ENCODE measurements at places on chromosomes 16 and 17. TPM values are rescaled to one million over a fixed set of nuclear protein-coding genes. Genes with fewer than 3 reads are reported as not detected.

GRCh38 chr17:33679595-33679994 lies 386.5 kb upstream of the ASIC2 start:
- DNase-seq = no peak

- no peak for DNase-seq
Measured at GRCh38 chr16:11383481-11384183, 38.4 kb downstream of the RMI2 start.

- no peak for DNase-seq
Measured at GRCh38 chr16:57823836-57824235, 21.5 kb upstream of the KIFC3 start.

GRCh38 chr16:89009343-89010209 lies 32.6 kb upstream of the CBFA2T3 start:
- DNase-seq = no peak

GRCh38 chr16:50520451-50521245 lies 27.5 kb upstream of the NKD1 start:
- no peak for DNase-seq

DNA sequence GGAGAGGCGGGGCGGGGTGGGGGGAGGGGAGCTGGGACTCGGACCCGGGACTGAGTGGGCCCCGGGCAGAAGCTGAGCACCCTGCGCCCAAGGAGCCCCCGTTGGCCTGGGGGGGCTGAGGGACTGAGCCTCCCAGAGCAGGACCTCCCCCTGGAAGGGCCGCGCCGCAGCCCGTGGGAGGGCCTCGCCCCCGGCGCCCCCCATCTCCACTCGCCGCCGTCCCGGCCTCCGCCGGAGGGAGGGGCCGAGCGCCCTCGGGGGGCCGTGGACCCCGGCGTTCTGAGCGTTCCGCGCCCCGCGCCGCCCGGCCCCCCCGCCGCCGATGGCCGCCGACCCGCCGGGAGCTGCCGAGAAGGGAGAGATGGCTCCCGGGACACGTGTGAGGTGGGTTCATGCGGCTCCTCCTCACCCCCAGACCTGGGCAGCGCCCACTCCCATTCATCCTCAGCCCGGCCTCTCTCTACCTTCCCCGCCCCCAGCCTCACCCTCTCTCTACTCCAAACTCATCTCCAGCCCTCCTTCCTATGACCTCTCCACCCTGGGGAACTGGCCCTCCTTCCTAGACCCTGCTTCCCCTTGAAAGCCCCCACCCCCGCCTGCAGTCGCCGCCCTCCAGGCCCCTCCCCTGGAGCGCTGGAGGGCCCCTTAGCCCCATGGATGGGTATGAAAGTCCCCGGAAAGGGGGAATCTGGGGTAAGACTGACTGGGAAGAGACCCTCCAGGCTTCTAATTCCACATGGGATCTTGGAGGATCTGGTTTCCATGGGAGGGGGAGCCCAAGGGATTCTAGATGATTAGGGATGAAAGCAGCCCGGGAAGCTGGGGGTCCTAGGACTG lies 922 bp downstream of the FBXL19 start:
- DNase-seq = no peak

DNA sequence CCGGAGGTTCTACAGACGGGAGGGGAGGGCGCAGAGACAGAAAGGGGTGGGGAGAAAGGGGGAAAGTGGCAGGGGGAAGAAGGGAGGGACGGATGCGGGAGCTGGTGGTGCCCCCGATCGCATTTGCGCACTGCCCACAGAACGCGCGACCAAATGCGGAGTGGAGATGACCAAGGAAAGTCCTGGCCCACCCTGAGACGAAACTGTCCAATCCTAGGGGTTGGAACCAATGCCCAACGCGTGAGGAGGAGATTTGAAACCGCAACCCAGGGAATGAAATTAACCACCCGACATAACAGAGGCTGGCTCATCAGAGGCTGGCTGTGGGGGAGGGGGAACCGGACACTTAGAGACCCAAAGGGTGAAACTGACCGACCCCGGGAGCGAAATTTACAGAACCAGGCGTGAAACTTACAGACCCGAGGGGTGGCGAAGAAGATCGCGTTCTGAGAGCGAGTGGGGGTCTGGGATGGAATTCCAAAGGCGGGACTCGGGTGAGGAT lies 1.4 kb downstream of the HES7 start:
- no peak for DNase-seq

GRCh38 chr16:2692948-2693651 lies 10.8 kb downstream of the KCTD5 start:
- peak; percentile 36 for DNase-seq

DNA sequence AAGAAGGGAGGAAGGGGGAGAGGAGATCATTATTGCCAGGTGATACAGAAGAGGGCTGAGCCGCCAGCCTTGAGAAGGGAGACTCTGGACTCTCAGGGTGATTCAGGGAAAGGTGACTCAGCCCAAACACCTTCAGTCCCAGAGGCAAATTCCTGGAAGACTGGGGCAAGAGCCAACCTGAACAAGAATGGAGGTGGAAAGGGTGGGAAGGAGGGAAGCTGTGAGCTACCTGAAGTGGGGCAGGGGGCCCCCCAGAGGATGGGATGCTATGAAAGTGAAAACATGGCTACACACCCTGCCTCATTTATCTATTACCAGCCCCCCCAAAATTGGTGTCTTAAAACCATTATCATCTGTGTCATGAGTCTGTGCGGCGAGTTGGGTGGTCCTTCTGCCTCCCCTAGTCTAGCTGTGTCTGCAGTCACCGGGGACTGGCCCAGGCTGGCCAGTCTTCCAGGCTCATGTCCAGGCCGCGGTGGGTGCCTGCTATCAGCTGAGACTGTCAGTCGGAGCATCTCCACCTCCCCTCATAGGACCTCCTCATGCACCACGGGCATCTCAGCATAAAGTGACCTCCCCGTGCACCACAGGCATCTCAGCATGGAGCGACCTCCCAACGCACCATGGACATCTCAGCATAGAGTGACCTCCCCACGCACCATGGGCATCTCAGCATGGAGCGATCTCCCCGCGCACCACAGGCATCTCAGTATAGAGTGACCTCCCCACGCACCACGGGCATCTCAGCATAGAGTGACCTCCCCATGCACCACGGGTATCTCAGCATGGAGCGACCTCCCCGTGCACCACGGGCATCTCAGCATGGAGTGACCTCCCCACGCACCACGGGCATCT lies 3.2 kb upstream of the SLC47A2 start:
- DNase-seq = no peak

DNA sequence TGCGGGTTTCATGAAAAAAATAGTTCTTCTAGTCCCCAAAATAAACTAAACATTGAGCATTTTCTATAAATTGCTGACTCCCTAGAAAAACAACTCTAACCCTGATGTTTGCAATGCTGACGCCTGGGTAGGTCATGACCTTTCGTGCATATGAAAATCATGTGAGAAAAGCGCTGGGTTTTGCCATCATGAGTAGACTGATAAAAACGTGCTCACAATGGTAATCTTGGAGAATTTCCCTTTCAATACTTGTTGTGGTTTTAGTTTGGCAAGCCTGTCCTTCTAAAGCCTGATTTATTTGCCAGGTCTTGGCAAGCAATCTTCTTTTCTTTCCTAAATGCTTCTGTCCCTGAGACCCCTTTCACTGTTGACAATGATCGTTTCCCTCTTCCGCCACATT lies 4.0 kb upstream of the CLEC10A start:
- DNase-seq = no peak

DNA sequence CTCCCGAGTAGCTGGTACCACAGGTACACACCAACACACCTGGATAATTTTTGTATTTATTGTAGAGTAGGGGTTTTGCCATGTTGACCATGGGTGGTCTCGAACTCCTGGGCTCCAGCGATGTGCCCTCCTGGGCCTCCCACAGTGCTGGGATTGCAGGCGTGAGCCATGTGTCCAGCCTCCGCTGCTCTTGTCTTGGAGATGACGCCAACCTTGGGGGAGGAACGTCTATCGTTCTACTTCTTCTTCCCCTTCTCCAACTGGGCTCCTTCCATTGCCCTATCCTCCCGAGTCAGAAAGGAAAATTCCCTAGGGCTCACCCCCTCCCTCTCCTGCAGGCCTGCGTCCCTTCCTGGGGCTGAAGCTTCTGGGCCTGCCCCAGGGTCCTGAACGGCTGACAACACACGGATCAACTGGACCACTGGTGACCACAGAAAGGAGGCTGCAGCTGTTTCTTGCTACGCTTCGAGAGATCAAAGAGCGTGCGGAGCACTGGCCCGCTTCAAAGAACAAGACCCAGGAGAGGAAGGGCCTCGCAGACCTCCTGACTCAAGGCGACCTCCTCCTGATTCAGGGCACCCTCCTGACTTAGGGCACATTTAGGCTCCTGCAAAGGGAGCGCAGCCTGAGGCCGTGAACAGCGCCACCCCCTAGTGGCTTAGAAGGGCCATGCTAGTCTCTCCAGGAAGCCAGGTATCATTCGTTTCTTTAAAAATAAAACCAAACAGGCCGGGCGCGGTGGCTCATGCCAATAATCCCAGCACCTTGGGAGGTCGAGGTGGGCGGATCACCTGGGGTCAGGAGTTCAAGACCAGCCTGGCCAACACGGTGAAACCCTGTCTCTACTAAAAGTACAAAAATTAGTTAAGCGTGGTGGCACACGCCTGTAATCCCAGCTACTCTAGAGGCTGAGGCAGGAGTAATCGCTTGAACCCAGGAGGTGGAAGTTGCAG lies 48.5 kb upstream of the HELZ start:
- no peak for DNase-seq

DNA sequence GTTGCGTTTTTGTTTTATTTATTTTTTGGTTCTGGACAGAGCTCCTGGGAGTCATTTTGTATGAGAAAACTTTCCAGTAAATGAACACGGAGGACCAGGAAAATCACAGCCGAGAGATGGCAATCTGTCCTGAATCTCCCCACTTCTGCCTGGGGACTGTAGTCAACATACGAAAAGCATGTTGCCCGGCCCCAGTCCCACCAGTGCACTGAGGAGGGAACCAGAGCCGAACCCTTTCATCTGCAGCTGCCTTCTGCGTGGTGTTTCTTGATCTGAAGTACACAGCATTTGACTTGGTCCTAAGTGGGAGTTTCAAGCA lies 18.9 kb downstream of the SNX11 start:
- DNase-seq = no peak

DNA sequence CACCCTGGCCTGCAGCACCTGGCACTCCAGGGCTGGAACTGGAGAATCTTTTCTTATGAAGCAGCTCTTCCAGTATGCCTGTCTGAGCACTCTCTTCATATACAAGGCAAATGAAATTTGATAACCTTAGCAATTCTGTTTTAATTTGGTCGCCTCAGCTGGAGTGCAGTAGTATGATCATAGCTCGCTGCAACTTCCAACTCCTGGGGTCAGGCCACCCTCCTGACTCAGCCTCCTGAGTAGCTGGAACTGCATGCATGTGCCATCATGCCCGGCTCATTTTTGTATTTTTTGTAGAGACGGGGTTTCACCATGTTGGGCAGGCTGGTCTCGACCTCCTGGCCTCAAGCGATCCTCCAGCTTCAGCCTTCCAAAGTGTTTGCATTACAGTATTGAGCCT lies 140.8 kb upstream of the CHMP6 start:
- no peak for DNase-seq

DNA sequence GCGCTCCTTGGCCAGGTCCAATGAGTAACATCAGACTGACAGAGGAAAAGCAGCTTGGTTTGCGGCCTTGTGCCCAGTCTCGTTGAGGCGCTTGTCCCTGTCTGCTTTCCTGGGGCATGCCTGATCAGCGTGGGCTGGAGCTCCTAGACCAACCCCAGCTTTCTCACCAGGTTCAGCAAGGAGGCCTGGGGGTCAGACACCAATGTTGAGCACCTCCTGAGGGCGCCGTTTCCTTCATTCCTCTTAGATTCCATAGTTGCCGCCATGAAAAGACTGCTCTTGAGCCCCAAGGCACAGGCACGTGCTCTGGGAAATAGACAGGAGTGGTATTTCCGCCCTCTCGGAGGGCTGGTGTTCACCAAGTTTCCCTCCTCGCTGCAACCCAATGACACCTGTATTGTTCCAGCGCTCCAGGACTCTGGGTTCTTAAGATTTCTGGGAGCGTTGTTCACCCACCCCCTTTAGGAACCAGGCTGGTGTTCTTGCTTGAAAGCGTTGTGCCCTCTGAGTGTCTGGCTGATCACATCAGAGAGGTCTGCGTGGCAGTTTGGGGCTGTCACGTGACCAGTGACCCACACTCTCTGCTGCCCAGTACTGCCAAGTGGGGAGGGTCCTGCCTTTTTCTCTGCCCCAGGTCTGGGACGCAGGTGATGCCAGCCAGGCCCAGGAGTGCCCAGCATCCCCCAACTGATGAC lies 18.0 kb downstream of the KCTD2 start:
- DNase-seq = no peak

- DNase-seq = no peak
Measured at GRCh38 chr17:37512442-37513068, 22.9 kb downstream of the DUSP14 start.

DNA sequence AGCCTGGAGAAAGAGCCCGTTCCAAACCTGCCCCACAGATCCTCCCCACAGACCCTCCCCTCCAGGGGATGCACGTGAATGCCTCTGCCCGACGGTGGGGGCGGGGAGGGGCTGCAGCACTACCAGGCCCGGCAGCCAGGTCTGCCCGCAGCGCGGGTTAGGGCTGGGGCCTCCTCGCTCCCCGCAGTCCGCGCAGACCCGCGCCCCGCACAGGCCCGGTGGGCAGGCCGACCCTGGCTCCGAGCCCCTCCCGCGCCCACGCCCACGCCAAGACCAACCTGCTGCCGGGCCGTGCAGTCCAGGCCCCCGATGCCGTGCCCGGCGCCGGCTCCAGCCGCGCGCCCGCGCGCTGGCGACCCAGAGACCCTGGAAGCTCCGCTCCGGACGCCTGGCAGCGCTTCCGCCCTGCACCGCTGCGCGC lies at the start of gene RPUSD1:
TSS of gene RPUSD1 (minus strand) at position 404 of the 421 bp plus-strand sequence. CDS start 644 bp downstream, outside the sequence.
- DNase-seq = no peak

DNA sequence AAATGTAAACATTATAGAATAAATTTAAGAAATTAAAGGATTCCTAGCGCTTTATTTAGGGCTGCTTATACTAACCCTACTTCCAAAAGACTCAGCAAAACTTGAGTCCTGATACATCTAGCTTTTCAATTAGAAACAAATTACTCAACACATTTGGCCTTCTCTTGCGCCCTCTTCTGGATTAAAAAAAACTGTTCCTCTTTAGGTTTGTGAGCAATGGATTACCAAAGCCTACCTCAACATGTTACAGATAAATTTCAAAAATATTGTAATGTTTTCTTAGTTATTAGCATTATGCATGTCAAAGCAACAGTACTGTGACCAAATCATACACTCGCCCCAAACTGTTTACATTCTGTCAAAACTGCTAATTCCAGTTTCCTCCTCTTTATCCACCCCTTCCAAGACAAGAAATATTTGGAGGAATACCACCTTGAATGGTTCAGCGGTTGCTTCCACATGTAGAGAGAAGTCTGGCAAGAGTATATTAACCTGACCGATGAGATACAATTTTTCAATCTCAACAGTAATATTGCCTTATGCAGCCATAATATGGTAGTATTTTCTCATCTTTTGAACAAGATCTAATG lies 2.7 kb downstream of the NUFIP2 start:
- no peak for DNase-seq

- DNase-seq = no peak
Measured at GRCh38 chr16:78455861-78456260, 356.4 kb downstream of the WWOX start.

GRCh38 chr16:26542198-26542597 lies 524.5 kb upstream of the C16orf82 start:
- DNase-seq = no peak

The CCDC144A gene
- 0.22 TPM for total RNA-seq

The NEUROD2 gene
- not detected for total RNA-seq

The C16orf86 gene
- total RNA-seq = 4.7 TPM

The TBX21 gene
- not detected for total RNA-seq

The KIF2B gene
- total RNA-seq = not detected

The TMEM220 gene
- total RNA-seq = 1.9 TPM

The CSH1 gene
- not detected for total RNA-seq

The SNX20 gene
- total RNA-seq = not detected

The CA7 gene
- total RNA-seq = not detected
